SJSA1 (cell line): ENCODE measurements at places on chromosomes 7 and 10. TPM values are rescaled to one million over a fixed set of nuclear protein-coding genes. Genes with fewer than 3 reads are reported as not detected.
A peak's percentile ranks its signal among the peaks of the same experiment; 100 is the strongest.

- DNase-seq, result no peak
- H3K36me3 ChIP-seq, result peaks cover 5% of the 10 kb centered on the region
- H3K4me1 ChIP-seq, result 0 out of 2 replicates have a peak, but pooled peaks cover 3% of the 10 kb centered on the region
- no peaks in the 10 kb centered on the region for H3K27me3 ChIP-seq
These were observed 31.1 kb upstream of the RHEB start for GRCh38 chr7:151550656-151551286.

DNA sequence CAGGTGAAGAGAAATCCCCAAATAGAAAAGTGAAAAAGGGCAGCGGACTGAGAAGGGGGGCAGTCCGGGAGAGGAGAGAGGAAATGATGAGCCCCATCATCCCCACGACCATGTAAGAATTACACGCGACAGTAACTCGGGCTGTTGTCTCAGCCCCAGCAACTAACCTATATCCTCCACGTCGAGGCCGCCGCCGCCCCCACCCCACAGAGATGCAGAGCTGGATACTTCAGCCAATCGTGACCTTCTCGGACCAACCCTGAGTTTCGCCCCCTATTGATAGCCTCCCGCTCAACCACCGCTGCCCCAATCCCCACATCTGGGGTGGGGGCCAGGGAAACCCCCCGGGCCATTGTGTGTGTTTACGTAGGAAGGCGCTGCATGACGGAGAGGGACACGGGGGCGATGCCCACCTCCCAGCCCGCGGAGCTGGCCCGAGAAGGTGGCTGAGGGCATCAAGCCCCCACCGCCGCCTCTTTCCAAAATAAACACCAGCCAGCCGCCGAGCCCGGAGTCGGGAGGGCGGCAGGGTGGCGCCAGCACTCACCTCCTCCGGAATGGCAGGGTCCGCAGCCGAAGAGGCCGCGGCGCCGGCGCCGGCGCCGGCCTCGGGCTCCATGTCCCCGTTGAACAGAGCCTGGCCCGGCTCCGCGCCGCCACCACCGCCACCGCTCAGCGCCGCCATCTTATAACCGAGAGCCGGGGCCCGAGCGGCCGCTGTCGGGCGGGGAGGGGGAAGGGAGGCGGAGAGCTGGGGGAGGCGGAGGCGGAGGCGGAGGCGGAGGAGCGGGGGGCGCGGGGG is 509 bp downstream of the BRAF start:
- H3K27ac ChIP-seq, result peak overlapping the region; percentile 97
- peak overlapping the region; percentile 99 for H3K4me3 ChIP-seq
- no peaks in the 10 kb centered on the region for H3K27me3 ChIP-seq
- peak; percentile 74 for DNase-seq

GRCh38 chr10:32982911-32983909 is 25.2 kb upstream of the ITGB1 start:
- H3K4me1 ChIP-seq, result peaks cover 57% of the 10 kb centered on the region
- no peak overlapping the region for H3K4me3 ChIP-seq
- no peaks in the 10 kb centered on the region for H3K36me3 ChIP-seq

DNA sequence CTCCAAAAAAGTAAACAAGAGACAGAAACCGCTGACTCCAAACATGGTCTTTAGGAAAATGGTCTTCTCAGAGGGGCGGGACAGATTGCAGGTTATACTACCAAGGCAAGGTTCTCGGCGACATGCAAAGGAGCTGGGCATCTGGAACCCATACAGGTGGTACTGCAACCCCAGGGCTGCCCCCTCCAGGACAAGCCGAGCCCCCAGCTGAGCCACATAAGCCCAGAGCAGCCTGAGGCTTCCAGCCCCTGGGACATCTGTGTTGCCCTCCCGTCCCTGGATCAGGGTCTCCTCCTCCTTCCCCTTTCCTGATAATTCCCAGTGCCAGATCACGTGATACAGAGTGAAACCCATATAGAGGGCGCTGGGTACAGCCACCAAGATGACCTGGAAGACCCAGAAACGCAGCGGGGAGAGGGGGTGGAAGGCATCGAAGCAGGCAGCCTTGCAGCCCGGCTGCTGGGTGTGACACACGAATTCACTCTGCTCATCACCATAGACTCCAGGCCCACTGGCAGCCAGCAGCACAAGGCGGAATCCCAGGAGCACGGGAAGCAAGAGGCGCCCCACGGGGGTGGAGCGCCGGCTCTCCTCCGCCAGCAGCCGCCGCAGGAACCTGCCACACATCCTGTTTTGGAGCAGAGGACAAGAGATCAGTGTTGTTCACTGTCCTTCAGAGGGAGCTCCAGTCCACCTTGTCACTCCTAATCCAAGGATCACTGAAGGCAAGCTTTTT is at the start of gene GJC3:
Gene GJC3, minus strand, starts transcription at position 627 of the 736 bp plus-strand sequence. Its CDS starts 0 bp downstream, at position 627.
- no peak within 1 kb of the TSS for H3K27ac ChIP-seq
- no peak within 1 kb of the TSS for H3K4me3 ChIP-seq
- H3K36me3 ChIP-seq, result no peaks in the 10 kb centered on the region
- H3K27me3 ChIP-seq, result peaks cover 12% of the 10 kb centered on the region
- H3K4me1 ChIP-seq, result no peaks in the 10 kb centered on the region

DNA sequence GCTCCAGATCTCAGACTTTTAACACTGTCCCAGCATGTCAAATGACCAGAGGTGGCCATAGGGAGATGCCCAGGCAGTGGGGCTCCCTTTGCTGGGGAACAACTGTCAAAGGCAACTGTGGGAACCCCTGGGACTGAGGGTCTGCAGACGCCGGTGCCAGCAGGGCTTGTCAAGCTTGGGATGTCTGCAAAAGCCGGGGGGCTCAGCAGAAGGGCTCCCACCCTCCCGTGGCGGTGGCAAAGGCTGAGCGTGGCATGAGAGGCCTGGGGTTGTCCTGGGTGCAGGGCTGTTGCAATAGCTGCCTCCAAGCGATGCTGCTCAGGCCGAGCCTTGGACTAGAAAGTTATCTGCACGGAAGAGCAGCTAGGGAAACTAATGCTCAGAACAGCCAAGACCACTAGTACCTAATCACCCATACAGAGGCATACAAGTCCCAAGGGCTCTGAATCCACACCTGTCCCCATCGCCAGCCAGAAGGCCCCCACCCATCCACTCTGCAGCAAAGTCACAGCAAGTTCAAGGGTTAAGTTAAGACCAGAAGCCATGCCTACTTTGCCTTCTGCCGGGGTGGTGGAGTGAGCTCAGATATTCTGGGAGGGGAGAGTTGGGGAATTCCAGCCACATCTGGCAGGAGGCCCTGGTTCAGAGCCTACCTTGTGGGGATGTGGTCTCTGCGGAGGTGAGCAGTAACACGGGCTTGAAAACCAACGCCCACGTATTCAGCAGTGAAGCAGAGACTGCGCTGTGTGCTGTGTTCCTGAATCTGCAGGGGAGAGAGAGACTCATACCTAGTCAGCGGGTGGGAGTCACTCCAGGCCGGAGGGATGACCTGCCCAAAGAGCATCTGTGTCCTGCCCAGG is 4.6 kb downstream of the SH2B2 start:
- peaks cover 42% of the 10 kb centered on the region for H3K4me1 ChIP-seq
- peak; percentile 39 for DNase-seq
- no peak overlapping the region for H3K27ac ChIP-seq
- H3K4me3 ChIP-seq, result no peak overlapping the region

DNA sequence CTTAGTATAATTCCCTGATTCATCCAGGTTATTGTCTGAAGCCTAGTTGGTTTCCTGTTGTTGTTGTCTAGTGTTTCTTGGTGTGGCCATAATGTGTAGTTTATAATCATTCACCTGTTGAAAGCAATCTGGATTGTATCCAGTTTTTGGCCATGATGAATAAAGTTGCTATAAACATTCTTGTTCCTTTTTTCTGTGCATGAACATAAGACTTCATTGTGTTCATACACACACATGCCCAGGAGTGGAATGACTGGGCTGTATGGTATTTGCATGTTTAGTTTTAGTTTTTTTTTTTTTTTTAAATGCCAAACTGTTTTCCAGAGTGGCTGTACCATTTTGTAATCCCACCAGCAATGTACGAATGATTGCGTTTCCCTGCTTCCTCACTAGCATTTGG is 349.8 kb downstream of the SDK1 start:
- no peak overlapping the region for H3K27ac ChIP-seq
- peak; percentile 46 for DNase-seq
- peaks cover 5% of the 10 kb centered on the region; the same call in 1 of the 2 replicates for H3K4me1 ChIP-seq
- H3K36me3 ChIP-seq, result peaks cover 3% of the 10 kb centered on the region
- no peaks in the 10 kb centered on the region for H3K27me3 ChIP-seq

DNA sequence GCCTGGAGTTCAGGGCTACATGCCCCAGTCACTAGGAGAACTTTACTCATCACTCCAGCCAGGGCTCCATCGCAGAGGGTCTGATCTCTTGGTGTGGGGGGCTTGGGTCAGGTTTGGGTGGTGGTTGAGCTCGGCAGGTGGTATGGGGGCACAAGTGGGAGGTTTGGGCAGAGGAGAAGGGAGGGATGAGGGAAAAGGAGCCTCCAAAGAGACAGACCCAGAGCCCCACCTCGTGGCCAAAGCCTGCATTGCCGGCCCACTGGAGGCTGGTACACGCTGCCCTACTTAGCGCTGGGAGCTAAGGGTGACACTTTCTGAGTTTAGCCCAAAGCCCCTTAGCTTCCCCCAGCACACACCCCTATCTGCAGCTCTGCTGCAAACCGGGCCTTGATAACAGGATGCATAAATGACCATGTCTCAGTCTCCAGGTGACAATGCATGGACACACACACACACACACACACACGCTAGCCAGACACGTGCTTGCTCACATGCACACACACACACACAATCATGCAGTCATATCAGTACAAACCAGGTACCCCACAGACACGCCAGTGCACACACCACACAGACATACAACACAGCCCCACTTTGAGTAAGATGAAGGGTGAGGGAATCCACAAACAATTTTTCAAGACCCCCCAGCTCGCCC is 14.7 kb downstream of the LZTS2 start:
- H3K27me3 ChIP-seq, result no peaks in the 10 kb centered on the region
- H3K4me3 ChIP-seq, result no peak overlapping the region
- no peaks in the 10 kb centered on the region for H3K36me3 ChIP-seq
- DNase-seq, result peak; percentile 84
- peaks cover 61% of the 10 kb centered on the region for H3K4me1 ChIP-seq

DNA sequence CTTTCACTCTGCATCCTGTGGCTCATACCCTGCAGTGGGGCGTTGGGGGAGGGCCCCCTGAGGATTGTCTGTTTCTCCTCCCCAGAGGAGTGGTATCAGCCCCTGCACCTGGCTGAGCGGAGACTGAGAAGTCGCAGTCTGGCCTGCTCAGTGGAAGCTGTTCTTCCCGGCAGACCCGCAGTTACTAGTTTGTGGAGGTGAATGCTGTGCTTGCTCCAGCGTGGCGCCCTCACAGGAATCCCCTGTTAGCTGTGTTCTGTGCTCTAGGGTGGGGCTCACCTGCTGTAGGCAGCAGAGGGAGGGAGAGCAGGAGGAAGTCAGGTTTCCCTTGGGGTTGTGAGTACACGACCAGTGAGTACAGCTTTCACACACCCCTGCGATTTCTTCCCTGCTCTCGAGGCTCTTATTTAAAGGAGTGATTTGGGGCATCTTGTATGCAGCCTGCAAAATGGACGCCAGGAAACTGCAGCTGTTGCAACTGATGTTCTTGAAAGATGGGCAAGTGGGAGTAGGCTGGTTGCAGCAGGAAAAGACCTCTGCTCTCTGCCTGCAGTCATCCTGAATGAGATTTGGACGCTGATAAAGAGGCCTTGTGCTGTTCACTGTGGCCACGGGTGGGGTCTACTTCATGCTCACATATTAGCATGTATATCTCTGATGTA is 66.4 kb downstream of the HK1 start:
- peaks cover 42% of the 10 kb centered on the region for H3K36me3 ChIP-seq
- H3K27me3 ChIP-seq, result no peaks in the 10 kb centered on the region
- DNase-seq, result no peak
- H3K4me1 ChIP-seq, result no peaks in the 10 kb centered on the region
- H3K27ac ChIP-seq, result no peak overlapping the region
- H3K4me3 ChIP-seq, result no peak overlapping the region

- no peak overlapping the region for H3K27ac ChIP-seq
- H3K36me3 ChIP-seq, result no peaks in the 10 kb centered on the region
- no peaks in the 10 kb centered on the region for H3K27me3 ChIP-seq
- H3K4me3 ChIP-seq, result no peak overlapping the region
- H3K4me1 ChIP-seq, result no peaks in the 10 kb centered on the region
- DNase-seq, result no peak
These were observed 58.2 kb upstream of the NUPR2 start for GRCh38 chr7:56174346-56174874.

DNA sequence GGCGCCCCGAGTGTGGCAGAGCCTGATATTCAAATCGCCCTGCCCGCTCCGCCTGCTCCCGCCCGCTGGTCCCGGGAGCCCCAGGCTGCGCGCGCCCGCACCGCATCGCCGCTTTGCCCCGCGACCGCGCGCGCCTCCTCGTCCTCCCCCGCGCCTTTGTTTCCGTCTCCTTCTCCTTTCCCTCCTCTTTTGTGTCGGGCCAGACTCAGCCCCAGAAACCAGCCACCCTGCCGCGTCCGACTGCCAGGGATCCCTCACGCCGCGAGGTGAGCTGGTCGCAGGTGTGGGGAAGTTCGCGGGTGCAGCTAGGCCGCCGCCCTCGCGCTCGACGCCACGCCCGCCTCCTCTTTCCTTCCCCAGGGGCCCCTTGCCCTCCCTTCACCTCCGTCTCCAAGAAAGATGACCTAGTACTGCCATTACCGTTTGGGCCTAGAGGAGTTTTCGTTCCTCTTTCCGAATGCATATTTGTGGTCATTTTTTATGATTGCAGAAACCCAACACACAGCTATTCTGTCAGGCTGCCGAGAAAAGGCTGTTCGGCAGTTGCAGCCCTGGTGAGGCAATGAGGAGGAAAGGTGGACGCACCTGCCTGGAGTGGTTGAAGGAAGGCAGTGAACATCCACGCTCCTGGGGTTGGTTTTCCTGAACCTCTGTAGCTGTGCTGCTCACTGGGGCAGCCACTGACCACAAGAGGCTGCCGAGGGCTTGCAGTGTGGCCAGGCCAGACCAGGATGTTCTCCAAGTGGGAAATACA is 107.3 kb downstream of the SNX10 start:
- peaks cover 42% of the 10 kb centered on the region for H3K27me3 ChIP-seq
- H3K4me1 ChIP-seq, result peaks cover 13% of the 10 kb centered on the region
- no peaks in the 10 kb centered on the region for H3K36me3 ChIP-seq
- peak; percentile 21 for DNase-seq
- H3K27ac ChIP-seq, result no peak overlapping the region

DNA sequence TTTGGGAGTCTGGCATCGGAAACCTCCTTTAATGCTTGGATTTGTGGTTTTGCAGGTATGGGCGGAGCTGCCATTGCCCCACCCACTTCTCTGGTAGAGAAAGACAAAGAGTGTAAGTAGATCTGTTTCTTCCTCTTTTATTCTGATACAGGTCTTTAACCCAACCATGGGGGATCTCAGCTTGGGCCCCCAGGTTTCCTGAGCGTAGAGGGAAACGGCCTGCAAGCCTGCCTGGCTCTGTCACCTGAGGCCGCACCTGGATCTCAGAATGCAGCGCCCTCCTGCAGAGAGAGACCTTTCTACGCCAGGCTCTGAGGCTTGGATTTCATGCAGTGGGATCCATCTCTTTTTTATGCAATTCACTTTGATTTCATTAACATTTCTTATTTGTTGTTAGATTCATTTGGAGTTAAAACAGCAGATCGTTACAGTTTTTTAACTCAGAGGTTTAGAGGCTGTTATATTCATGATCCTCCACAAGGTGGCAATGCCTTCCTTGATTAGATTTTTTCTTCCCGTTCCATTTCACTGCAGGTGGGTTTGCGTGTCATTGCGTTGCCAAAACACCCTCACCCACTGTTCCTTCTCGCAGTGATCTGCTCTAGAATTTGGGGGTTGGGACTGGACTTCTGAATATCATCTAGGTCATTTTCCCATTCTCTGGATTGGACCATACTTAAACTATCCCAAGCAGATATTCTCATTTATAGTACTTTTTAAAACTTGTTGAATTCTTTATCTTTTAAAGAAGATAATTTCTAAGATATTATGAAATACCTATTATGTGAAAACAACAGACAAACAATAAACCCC is 20.0 kb downstream of the RBM17 start:
- DNase-seq, result peak; percentile 38
- peaks cover 92% of the 10 kb centered on the region for H3K36me3 ChIP-seq
- no peak overlapping the region for H3K27ac ChIP-seq
- H3K27me3 ChIP-seq, result no peaks in the 10 kb centered on the region
- H3K4me1 ChIP-seq, result no peaks in the 10 kb centered on the region

The PIP gene
- not detected in 2 replicates for total RNA-seq

The FKBP6 gene
- total RNA-seq, result not detected in 2 replicates

The IGFBP3 gene
- 101 and 118 TPM in 2 replicates for total RNA-seq

The PDZD8 gene
- 17.9 and 21.2 TPM in 2 replicates for total RNA-seq
